ENCODE measurements at places on chromosomes 2 and 18. TPM values are rescaled to one million over a fixed set of nuclear protein-coding genes. Genes with fewer than 3 reads are reported as not detected.

- DNase-seq, result peak; percentile 39
Measured at GRCh38 chr18:78192054-78192453, 787.6 kb upstream of the SALL3 start.

The AQP12B gene
- polyA plus RNA-seq, result 0.18 TPM

- DNase-seq, result peak; percentile 52
Measured at GRCh38 chr2:148021059-148021861, at the start of gene MBD5. Gene MBD5 (plus strand): TSS chr2:148021091.

GRCh38 chr2:236874866-236875481 lies 210.7 kb upstream of the COPS8 start:
- no peak for DNase-seq

GRCh38 chr2:207474863-207475485 lies 54.8 kb upstream of the CREB1 start:
- DNase-seq, result peak; percentile 34

The ERMN gene
- polyA plus RNA-seq, result 0.06 TPM

The SMAD2 gene
- 99.4 TPM for polyA plus RNA-seq

- no peak for DNase-seq
Measured at GRCh38 chr18:69161383-69162028, 239.2 kb upstream of the DOK6 start.

- no peak for DNase-seq
Measured at GRCh38 chr2:10664652-10665051, 25.1 kb downstream of the NOL10 start.

DNA sequence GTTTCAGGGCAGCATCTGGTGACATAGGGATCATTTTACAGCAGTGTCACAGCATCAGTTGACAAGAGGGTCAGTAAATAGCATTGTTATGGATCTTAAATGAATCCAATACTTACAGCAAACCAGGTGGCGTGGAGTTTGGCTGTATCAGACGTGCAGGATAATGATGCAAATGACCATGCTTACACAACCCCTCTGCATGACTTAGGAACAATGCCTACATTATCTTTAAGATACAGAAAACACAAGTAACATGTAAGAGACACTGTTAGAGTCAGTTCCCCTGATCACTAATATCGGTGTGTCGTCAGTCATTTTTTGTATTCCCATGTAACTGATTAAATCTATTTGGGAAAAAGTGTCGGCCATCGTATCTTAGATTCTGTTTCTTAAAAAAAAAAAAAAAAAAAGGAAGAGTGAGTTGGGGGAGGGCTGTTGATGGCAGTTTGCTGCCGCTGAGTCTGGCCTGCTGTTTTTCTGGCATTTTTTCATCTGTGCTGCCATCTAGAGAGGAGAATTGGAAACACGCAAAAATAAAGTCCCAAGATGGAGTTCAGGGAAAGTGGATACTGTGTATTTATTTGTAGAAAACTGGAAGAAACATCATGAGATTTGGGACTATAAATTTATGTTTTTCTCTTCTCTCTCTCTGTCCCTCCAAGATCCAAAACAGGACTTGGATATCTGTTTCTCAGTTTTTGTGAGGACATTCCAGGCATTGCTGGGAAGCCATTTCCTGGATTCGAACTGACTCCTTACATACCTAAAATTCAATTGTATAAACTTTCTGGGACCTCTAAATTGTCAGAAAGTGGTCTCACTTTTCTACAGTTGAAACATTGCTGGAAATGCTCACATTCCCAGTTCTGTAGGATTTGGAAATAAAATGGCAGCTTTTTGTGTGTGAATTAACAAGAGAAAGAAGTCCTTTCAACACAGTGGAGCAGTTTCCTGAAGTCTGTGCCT lies 60.3 kb upstream of the AGPS start:
- peak; percentile 82 for DNase-seq

- no peak for DNase-seq
Measured at GRCh38 chr2:121078899-121079298, 206.1 kb downstream of the TFCP2L1 start.

- DNase-seq, result no peak
Measured at GRCh38 chr2:23529659-23530058, 144.7 kb downstream of the KLHL29 start.

- no peak for DNase-seq
Measured at GRCh38 chr18:8994603-8995002, 107.9 kb upstream of the NDUFV2 start.

- DNase-seq, result no peak
Measured at GRCh38 chr2:149075853-149076252, 37.4 kb downstream of the LYPD6B start.

DNA sequence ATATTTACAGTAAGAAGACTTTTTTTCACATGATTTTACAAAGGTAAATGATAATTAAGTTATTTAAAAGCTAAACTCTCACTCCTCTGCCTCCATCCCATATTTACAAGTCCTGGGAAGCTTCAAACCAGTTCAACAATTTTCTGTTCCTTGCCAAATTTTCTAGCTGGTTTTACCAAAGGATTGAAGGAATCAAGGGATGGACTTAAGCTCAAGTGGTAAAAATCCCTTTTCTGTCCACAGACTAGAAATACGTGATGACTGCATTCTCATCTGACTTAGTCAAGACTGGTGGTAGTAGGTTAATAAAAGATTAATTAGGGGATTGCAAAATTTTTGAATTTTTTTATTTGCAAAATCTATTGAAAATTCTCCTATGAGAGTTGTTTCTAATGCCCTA lies 297.3 kb downstream of the MTX2 start:
- no peak for DNase-seq

DNA sequence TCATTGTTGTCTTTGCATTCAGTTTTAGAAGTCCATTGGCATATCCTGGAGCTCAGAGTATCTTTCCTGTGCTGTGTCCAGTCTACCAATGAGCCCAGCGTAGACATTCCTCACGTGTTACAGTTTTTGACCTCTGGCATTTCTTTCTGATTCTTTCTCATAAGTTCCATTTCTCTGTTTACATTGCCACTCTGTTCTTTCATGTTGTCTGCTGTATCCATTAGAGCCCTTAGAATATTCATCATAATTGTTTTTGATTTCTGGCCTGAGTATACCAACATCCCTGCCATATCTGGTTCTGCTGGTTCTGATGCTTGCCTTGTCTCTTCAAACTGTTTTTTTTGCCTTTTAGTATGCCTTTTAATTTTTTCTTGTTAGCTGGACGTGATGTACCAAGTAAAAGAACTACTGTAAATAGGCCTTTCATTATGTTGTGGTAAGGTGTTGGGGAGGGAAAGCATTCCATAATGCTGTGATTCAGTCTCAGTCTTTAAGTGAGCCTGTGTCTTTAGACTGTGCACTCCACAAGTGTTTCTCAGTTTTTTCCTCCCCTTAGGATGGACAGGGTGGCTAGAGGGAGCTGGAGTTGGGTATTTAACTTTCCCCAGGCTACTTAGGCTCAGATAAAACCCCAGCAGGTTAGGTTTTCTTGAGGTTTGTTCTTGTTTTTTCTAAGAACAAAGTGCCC lies 35.6 kb downstream of the CEP192 start:
- no peak for DNase-seq

- DNase-seq, result no peak
Measured at GRCh38 chr2:207012461-207012860, 73.1 kb downstream of the CPO start.

GRCh38 chr18:811892-812375 lies at the start of gene YES1:
Gene YES1 (minus strand): TSS chr18:812242. CDS start chr18:756827, 55,415 bp downstream.
- peak; percentile 60 for DNase-seq

The CDK5R2 gene
- not detected for polyA plus RNA-seq

The NPPC gene
- polyA plus RNA-seq, result 0.29 TPM

The VWA3B gene
- polyA plus RNA-seq, result 0.16 TPM

- DNase-seq, result no peak
Measured at GRCh38 chr2:138974651-138975050, 194.5 kb upstream of the NXPH2 start.

GRCh38 chr2:18792226-18792629 lies 202.9 kb upstream of the NT5C1B start:
- no peak for DNase-seq

The ACSL3 gene
- polyA plus RNA-seq, result 70.1 TPM

GRCh38 chr2:151481744-151482143 lies 72.0 kb downstream of the RIF1 start:
- DNase-seq, result no peak

DNA sequence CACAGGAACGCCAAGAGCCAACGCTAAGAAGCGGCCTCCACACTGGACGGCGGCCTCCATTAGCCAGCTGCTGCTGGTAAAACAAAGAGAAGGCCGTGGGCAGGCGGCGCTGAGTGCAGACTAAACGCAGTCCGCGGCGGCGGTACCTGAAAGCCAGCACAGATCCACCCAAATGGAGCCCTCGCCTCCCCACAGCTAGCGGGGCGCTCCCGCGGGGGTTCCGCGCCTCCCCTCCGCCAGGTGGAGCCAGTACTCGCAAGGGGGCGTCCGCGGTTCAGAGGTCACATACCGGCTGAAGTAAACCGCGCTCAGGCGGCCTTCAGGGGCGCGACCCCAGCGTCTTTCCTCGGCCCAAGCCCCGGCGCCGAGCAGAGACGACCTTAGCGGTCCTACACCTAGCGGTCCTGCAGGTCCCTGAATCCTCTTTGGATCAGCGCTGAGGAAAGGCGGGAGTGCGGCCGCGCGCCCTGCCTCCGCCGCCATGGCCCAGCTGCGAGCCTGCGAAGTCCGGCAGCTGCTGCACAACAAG lies 293.1 kb upstream of the ERBB4 start:
- DNase-seq, result no peak

The MOCOS gene
- 0.82 TPM for polyA plus RNA-seq

DNA sequence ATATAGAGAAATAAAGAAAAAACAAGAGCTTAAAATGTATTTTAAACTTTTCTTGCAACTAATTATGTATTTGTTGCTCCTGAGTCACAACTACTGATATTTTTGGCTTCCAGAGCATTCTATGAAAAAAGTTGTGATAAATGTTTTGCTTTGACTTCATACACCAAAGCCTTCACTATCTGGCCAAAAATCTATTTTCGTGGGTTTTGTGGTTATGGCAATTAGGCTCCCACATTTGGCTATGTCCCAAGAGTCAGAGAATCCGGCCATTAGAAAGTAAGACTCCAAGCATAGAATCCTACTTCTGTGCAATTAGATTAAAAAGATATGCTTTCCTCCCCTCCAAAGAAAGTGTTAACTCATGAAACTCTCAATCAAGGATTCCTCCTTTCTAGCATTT lies 1456.1 kb upstream of the ACVR2A start:
- no peak for DNase-seq

The CRYGD gene
- not detected for polyA plus RNA-seq

GRCh38 chr2:172893111-172893510 lies 157.5 kb downstream of the RAPGEF4 start:
- no peak for DNase-seq

Measured in right renal pelvis (tissue), 4 donors.